ENCODE measurements at places on chromosomes 13 and 19. TPM values are rescaled to one million over a fixed set of nuclear protein-coding genes. Genes with fewer than 3 reads are reported as not detected.

- no peak for ATAC-seq
Observed at GRCh38 chr13:37995092-37995491, 125.5 kb upstream of the TRPC4 start.

DNA sequence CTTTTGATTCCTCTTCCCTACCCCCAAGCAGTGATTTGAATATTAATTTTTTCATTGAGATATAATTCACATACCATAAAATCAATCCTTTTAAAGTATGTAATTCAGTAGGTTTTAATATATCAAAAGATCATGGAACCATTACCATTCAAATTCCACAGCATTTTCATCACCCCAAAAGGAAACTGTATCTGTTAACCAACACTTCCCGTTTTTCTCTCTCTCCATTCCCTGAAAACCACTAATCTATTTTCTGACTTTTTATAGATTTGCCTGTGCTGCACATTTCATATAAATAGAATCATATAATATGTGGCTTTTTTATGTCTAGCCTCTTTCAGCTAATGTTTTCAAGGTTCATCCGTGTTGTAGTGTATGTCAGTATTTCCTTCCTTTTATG is 107.1 kb downstream of the PAN3 start:
- ATAC-seq, result no peak

GRCh38 chr13:20161275-20161950 is 561 bp upstream of the GJA3 start:
- peak; percentile 42 for ATAC-seq

DNA sequence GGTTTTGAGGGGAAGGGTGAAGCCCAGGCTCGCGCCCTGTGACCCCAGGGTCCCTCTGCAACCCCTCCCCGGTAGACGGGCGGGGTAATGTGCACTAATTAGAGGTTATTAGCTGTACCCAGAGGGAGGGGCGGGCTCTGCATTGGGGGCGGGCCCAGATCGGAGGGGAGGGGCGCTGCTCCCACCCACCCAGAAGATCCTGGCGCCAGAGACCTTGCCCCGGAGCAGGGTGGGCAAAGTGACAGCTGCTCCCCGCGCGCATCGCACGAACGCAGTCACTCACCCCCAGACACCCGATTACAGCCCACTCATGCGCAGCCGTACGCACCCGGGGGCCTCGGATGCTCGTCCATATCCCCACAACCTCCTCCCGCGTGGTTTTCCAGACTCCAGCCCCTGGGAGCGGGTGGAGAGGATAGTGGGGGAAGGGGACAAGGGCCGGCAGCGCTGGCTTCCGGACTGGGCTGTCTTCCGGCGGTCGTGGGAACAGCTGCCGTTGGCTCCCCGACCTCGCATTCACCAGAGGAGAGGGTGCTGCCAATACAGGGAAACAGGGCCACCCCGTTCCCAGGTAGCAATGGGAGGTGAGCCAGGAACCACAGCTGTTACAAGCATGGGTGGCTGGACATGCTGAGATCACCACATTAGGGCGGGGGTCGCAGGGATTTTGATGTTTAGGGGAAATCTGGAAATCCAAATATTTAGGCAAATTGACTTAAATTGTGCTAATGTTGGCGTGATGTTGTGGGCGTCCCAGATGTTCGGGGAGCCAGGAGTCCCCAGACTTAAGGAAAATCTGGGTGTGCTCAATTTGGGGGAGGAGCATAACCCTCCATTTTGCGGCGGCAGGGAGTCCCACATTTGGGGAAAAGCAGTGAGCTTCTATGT is 2.9 kb upstream of the HOOK2 start:
- ATAC-seq, result peak; percentile 13

- peak; percentile 28 for ATAC-seq
Observed at GRCh38 chr19:892243-892893, 619 bp downstream of the MED16 start.

- ATAC-seq, result peak; percentile 40
Observed at GRCh38 chr19:41226053-41226873, 7.2 kb downstream of the AXL start.

- peak; percentile 1 for ATAC-seq
Observed at GRCh38 chr19:46787331-46788261, 798 bp downstream of the SLC1A5 start.

CYP2B6 gene
- total RNA-seq, result not detected

LAIR2 gene
- not detected for total RNA-seq

IGFL2 gene
- total RNA-seq, result 2.3 TPM

HSPH1 gene
- 61.5 TPM for total RNA-seq
